Uterus (tissue), 4 donors: ENCODE measurements at places on chromosomes 6 and 20.
A peak's percentile ranks its signal among the peaks of the same experiment; 100 is the strongest.

DNA sequence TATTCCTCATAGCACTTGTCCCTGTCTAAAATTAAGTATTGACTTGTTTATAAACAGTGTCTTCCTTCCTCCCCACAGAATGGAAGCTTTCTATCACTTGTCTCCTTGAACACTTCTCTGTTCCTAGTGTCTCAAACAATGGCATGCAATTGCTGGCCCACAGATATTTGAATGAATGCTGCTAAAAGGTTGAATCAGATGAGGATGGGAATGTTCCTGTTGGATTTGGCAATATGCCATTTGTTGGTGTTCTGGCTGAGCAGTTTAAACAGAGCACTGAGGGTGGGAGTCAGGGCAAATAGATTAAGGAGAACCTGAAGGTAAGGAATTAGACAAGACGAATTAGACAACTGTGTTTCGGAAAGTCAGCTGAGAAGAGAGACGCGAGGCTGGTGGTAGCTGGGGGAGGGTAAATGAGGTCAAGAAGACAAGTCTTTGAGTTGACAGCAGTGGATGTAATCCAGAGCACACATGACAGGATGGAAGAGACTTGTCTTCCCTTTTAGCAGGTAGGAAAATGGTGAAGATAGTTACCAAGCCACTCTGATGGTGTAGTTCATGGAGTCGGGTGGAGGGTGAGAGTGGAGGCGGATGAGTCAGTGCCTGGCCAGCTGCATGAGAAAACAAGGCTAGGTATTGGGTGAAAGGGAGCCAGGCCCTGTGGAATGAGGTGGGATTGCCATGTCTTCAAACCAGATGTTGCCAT lies 58.3 kb upstream of the GNRH2 start:
- DNase-seq: no peak

GRCh38 chr20:59835448-59836395 lies 97.7 kb downstream of the SYCP2 start:
- peak; percentile 47 for DNase-seq

DNA sequence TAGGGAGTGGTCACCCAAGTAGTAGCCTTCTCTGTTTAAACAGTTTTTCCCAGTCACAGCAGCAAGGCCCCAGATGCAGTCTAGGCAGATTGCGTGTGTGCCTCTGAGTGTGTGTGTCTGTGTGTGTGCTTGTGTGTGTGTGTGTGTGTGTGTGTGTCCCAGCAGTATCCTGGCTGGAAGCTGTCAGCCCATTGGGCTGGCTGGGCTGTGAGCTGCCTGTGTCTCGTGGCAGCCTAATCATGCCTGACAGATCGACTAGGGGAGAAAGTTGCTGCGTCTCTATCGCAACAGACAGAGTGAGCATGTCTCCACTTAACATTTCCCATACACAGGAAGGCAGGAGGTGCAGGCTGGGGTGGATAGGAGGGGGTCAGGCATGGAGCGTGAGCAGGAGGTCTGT lies 42.9 kb upstream of the LRFN2 start:
- no peak for DNase-seq

DNA sequence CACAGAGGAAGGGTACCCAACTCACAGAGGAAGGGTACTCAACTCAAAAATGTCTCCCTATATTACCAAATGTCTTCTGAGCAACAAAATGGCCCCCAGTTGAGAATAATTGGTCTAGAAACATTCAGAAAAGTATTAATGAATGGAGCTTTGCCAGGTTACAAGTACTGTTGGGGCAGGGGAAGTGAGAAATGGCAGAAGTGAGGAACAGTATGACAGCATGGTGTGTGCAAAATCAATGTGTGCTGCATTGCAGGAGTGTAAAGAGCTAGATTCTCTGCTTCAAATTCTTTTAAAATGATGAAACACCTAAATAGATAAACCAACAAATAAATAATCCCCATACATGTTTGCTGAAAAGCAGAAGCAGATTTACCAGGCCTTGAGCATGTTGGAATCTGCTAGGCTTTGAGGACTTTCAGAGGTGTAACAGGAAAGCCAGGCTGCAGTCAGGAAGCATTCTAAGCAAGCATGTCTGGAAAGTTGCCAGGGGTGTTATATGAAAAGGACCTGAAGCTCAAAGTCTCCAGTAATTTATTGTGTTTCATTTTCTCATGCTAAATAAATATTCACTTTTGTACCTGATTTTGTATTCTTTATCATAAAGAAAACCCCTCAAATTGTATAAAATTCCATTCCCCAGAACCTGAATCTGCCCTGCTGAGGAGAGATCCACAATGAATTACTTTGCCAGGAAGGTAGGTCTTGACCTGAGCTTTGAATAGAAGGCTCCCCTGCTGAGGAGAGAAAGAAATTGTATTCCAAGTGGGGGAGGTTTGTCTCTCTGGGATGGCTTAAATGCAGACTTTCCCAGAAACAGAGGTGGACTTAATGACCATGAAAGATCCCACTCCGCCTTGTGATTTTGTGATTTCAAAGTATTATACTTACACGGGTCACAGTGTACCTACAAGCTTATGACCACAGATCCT lies 265.0 kb upstream of the MARCKS start:
- no peak for DNase-seq

- no peak for DNase-seq
Measured at GRCh38 chr6:1224514-1224913, 87.4 kb upstream of the FOXQ1 start.

GRCh38 chr6:44257753-44258324 lies 511 bp upstream of the SLC35B2 start:
- DNase-seq: no peak

GRCh38 chr6:107493158-107494057 lies 3.5 kb downstream of the SOBP start:
- DNase-seq: no peak

- DNase-seq: no peak
Measured at GRCh38 chr6:78611886-78612480, 255.4 kb upstream of the IRAK1BP1 start.

- peak; percentile 8 for DNase-seq
Measured at GRCh38 chr20:17657079-17657825, 24.8 kb downstream of the RRBP1 start.

- no peak for DNase-seq
Measured at GRCh38 chr6:108115598-108116058, 41.1 kb upstream of the OSTM1 start.

GRCh38 chr6:95286874-95287273 lies 290.5 kb upstream of the MANEA start:
- DNase-seq: no peak

DNA sequence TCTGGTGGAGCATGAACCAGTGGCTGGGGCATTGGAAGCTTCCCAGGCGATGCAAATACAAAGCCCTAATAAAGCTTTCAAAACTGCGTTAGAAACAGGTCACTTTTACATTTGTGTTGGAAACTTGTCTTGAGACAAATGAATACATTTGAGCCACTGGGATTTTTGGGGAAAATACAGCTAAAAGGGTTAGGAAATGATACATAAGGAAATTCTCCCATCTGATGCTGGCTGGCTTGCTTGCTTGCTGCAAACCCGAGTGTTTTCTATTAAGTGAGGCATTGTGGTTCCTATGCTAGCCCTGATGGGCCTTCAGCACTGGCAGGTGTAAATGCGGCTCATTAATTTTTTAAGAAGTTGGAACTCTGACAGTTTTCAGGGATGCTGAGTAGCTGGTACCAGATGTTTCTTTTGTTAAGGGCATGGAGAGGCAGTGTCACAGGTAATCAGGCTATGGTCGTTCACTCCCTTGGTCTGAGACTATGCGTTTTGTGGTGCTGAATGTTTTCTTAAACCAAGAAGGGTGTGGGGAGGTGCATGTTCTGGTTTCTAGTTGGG lies 35.2 kb downstream of the RREB1 start:
- DNase-seq: no peak

GRCh38 chr20:19465536-19465935 lies 253.1 kb downstream of the SLC24A3 start:
- DNase-seq: no peak

GRCh38 chr6:40881501-40881900 lies 157.5 kb downstream of the UNC5CL start:
- DNase-seq: no peak

DNA sequence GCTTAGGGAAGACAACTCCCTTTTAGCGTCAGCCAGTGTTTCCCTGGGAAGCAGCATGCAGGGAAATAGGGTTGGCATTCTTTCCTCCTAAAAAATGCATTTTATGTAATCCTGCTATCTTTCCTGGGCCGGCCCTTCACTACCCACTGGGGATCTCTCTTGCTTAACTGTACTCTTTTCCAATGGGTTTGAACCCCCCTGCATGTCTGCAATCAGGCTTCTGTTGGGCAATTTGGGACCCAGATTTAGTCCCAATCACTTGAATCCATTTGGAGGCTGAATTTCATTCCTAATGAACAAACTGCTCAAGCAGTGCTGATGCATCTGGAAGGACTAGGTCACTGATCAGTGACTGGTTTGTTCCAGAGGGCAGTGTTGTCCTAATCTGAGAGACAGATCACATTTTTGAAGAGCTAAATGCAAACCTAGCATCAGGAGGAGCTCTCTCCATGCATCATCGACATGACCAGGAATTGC lies 152.0 kb downstream of the TSHZ2 start:
- peak; percentile 54 for DNase-seq
